ENCODE measurements at places on chromosomes 12 and 14.

DNA sequence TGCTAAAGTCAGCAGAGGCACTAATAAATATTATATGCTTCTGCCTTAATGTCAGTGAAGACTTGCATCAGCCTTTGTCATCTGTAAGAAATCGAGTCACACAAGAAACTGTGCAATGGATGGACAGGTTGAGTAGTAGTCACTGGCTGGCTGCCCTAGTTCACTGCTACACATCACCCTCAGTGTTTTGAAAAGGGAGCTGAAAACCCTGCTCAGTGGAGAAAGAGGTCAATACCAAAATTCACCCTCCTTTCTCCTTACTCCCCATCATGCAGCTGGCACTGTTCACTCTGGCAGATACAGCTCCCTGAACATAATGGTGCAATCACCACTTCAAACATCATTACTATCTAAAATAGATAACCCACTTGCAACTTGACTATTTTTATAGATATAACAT is 6.6 kb downstream of the ANKS1B start:
- DNase-seq: no peak

- DNase-seq: no peak
These were observed 2.9 kb upstream of the CALM1 start for GRCh38 chr14:90393966-90394365.

- DNase-seq: no peak
These were observed 151.7 kb downstream of the NUAK1 start for GRCh38 chr12:105986779-105987684.

DNA sequence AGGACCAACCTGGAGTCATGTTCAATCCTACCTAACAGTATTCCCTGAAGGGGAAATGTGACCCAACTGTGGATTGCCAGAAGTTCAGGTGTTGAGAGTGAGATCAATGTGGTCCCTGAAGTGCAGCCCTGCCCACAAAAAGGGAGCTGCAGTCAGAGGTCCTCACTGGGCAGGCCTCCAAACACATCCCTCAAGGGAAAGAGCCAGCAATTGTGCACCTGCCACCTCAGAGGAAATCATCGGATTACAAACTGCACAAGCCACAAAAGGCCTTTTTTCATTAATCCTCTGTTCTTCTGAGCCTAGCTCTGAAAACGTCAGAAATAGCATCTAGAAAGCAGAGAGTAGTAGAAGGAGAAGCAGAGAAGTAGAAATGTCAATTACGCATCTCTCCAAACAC is 10.8 kb upstream of the MDM1 start:
- no peak for DNase-seq

GRCh38 chr12:131097202-131098177 is 143.8 kb downstream of the ADGRD1 start:
- no peak for DNase-seq

DNA sequence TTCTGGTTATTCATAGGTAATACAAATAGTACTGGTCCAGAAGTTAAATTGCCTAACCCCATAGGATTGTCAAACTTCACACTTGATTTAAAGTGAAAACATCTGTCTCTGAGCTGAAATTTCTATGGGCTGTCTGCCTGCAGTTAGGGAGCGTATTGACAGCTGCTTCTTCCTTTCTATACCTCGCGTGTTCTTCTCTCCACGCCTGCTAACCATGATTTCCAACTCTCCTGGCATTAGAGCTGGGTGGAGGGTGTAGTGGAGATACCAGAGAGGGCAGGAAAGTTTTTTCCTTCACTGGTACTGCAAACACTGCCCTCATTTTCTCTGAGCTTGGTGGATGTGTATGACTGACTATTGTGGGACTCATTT is 429.0 kb upstream of the FBXO33 start:
- DNase-seq: no peak

- DNase-seq: no peak
These were observed 112.0 kb upstream of the PDZRN4 start for GRCh38 chr12:41076114-41076513.

DNA sequence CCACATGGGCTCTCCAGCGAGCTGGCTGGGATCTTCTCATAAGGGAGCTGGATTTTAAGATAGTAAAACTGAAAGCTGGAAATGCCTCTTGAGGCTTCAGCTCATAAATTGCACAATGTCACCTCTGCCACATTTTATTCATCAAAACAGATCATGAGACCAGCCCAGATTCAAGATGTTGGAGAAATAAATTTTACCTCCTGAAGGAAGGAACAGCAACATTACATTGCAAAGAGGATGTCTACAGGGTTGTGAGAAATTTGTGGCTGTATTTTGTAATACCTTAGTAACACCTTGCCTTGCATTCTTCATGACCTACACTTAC is 43.1 kb upstream of the KRR1 start:
- no peak for DNase-seq

All from activated T-helper 1 cell treated with Interleukin-2 at 50 U/mL for 16 hours (primary cell).